ENCODE measurements at places on chromosomes 11 and 22. TPM values are rescaled to one million over a fixed set of nuclear protein-coding genes. Genes with fewer than 3 reads are reported as not detected.
A peak's percentile ranks its signal among the peaks of the same experiment; 100 is the strongest.

DNA sequence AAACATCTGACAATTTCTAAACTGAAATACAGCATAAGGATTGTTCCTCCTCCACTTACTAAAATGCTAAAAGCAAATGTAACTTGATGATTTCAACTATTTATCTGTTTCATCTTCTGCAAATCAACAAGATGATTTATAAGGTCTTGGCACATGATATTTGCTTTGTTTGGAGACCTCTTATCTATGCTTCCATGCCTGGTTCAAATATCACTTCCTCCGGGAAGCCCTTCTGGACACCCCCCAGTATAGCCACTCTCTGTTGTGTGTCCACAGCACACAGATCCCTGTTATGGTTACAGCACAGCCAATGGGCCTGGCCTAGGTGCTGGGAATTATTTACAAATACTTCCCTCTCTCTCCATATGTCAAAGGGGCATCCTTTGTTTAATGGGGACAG lies 114.8 kb downstream of the C11orf58 start:
- no peak for DNase-seq

GRCh38 chr22:27238935-27239510 lies 562.5 kb downstream of the MN1 start:
- DNase-seq = no peak

DNA sequence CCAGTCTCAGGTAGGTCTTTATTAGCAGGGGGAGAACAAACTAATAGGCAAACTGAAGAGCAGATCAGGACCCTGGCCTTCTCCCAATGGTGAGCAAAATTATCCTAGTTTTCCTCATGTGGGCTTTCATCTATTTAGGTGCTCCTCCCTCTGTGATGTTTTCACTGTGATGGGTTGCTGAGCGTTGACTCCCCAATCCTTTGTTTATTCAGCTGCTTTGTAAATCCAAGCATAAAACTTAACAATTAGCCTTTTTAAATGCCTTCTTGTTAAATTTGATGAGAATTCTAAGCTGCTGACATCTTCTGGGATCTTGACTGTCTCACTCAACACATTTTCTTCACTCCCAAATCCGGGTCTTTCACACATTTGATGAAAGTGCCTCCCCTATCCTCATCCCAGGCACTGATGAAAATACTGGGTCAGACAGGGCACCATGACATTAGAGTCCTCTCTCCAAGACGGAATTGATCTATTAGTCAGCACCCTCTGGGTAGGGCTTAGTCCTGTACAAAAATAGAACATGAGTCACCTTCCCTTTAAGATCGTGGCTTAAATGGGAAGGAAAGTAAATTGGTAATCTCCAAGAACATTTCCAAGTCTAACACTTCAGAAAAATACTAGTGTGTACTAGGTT lies 199.3 kb upstream of the ISX start:
- DNase-seq = no peak

DNA sequence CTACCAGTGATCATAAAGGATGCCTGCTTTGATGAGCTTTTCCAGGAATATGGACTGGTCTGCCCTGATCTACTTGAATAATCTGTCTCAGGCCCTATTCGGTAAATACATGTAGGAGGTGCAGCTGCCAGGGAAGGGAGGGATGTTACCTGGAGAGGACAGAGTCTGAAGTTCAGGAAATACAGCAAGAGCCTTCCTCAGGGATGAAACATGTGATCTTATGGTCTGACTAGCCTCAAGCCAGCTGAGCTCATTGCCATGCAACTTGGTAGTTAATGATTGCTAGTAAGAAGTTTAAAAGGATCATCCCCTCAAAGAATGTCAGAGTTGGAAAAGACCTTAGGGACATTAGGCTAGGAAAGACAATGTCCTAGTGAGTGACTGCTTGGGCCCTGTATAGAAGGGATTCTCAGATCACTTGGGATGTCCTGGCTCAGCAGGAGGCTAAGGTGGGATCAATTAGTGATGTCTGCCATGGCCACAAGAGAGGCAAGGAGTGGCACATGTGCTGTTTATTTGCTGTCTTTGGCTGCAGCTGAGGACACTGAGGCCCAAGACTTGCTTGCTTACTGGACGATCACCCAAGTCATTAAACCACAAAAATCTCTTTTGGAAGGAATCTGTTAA lies 18.5 kb downstream of the PTPRJ start:
- no peak for DNase-seq

GRCh38 chr22:40547729-40548143 lies 88.8 kb downstream of the MRTFA start:
- DNase-seq = no peak

- peak; percentile 33 for DNase-seq
These were observed 54.2 kb downstream of the SLC25A17 start for GRCh38 chr22:40764763-40765441.

- DNase-seq = no peak
These were observed 63.5 kb downstream of the ATM start for GRCh38 chr11:108286370-108286769.

GRCh38 chr11:61484541-61484940 lies 24.0 kb upstream of the LRRC10B start:
- DNase-seq = no peak

- no peak for DNase-seq
These were observed 46.3 kb downstream of the TRAF6 start for GRCh38 chr11:36463781-36464180.

DNA sequence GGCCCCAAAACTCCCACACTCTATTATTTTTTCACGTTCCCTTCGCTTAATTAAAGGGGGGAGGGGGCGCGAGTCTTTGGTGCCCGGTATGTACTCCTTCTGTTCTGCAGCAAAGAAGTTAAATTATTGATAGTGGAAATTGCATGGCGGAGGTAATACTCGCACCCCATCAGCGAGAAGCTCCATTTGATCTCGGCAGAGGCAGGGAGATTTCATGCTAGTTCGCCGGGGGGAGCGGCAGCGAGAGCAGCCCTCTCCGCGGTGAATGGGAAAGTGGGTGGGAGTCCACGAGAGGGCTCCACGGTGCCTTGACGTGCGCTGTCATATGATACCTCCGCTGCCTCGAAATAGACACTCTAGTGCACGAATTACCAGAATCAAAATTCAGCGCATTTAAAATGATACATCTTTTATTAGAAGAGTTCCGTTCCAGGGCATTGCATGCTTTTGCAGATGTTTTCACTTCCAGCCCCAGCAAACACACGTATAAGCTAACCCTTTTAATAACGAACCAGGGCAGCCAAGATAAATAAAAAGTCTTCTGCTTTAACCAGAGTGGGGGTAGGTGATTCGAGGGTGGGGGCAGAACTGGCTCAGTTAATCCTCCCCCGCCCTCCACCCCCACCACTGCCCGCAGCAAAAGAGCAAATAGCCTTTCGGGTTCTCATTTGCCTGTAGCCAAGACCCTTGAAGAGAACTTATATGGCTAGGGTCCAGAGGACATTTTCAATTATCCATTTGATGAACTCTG lies 1.3 kb upstream of the BDNF start:
- DNase-seq = peak; percentile 62

DNA sequence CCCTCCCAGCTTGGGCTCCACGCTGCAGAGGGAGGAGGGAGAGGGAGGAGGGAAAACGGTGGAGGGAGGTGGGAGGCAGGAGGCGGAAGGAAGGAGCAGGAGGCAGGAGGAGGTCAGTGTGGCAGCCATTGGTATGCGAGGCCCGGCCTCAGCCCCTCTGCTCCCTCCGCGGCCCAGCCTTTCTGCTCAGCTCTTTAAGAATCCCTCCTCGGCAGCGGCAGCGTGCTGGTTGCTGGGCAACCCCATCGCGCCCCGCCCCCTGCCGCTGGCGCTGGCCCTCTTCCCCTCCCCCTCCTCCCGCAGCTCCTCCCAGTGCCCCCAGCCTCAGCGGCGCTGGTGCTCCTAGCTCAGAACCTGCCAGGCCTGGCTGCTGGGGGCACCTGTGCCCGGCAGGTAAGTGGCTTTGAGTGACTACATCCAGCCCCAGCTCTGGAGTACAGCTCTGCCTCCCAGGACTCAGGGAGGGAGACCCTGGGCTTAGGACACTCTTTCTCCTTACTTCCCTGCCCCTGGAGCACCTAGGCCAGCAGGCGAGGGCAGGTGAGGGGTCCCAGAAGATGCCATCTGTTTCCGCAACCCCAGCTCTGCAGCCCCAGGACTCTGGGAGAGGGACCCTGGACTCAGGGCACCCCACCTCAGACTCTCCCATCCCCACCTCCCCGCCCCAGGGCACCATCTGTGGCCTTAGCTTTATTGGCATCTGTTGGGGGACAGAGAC lies 7.2 kb upstream of the FLRT1 start:
- DNase-seq = no peak

DNA sequence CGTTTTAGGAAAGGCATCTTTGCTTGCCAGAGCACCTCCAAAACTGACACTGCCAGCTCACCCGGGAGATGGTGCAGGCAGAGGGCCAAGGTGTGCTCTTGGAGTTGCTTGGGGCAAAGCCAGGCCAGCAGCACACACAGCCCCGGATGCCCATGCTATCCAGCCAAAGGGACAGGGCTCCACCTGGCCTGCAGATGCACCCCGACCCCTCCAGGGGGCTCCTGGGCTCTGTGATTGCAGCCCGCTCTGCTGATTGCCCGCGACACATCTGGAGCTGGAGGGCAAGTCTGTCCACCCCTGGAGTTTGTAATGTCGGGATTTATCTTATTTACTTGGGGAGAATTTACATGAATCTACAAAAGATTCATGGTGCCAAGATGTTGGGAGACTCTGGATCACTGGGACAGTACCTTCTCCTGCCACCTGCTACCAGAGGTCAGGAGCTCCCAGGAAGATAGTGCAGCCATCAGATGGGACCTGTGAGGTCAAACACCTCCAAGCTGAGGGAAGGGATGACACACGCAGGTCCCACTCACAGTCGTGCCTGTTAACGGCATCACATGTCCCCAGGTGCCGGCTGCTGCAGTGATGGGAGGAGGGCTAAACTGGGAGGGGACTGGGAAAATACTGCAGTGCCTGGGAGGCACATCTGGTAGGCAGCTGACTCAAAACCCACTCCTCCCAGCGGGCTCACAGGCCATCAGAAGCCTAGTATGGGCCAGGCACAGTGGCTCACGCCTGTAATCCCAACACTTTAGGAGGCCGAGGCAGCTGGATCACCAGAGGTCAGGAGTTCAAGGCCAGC lies 17.2 kb downstream of the CBX7 start:
- DNase-seq = peak; percentile 76

GRCh38 chr22:45968003-45968650 lies 8.8 kb downstream of the WNT7B start:
- no peak for DNase-seq

DNA sequence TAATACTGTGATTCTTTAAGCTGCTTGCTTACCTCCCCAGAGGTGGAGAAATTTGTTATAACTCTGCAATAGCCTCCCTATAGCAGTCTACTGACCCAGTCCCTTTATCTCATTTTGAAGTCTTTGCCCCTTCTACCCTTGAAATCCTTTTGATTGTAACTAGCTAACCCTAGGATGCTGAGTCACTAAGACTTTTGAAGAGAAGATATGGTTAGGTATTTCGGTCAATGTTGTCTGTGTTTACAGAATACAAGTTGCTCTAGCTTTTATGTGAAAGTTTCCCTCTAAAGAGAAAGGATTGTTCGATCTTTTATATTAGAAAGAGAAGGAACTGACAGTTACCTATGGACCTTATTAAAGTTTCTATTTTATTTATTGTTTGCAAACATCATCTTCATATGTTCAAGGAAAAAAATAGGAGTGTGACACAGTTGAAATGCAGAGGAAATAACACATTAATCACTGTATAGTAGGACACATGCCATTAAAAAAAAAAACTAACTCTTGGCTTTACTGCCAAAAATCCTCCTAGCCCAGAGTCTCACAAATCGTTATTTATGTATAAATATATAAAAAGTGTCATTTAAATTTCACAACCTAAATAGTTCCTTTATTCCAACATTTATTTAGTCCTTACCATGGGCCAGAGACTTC lies 3.1 kb downstream of the HYLS1 start:
- DNase-seq = no peak

RAG1 gene
- total RNA-seq = 0.29 TPM

CSF2RB gene
- 3.6 TPM for total RNA-seq

MS4A4E gene
- 1.3 TPM for total RNA-seq

CALCB gene
- total RNA-seq = 0.43 TPM

SMDT1 gene
- total RNA-seq = 12.1 TPM

GPR83 gene
- total RNA-seq = not detected

BAIAP2L2 gene
- 12.2 TPM for total RNA-seq

RFPL2 gene
- total RNA-seq = not detected

GGT5 gene
- total RNA-seq = 11.2 TPM

NCAM1 gene
- total RNA-seq = 41.3 TPM

FEN1 gene
- 4.2 TPM for total RNA-seq

CFAP300 gene
- 2.3 TPM for total RNA-seq

BBOX1 gene
- total RNA-seq = 3.8 TPM

PRG3 gene
- not detected for total RNA-seq

Measured in stomach (tissue), 19 donors.